ENCODE measurements at places on chromosomes 5 and 9.

GRCh38 chr5:138339464-138339863 lies 1.4 kb downstream of the FAM53C start:
- no peak for DNase-seq

DNA sequence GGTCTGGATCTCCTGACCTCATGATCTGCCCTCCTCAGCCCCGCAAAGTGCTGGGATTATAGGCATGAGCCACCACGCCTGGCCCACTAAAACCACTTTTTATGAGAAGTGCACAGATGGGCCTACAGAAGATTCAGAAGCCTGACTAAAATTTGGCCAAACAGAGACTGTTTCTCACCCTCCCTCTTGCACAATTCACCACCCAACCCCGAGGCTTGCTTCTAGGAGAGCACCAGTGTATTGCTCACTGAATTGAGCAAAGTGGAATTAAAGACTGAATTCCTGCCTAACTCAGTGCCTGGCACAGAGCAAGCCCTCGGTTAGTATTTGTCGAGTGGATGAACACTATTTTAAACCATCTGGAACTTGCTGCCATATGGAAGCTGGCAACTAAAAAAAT lies 3.4 kb upstream of the DCTN4 start:
- DNase-seq = no peak

GRCh38 chr9:21831841-21832509 lies 29.5 kb downstream of the MTAP start:
- no peak for DNase-seq

DNA sequence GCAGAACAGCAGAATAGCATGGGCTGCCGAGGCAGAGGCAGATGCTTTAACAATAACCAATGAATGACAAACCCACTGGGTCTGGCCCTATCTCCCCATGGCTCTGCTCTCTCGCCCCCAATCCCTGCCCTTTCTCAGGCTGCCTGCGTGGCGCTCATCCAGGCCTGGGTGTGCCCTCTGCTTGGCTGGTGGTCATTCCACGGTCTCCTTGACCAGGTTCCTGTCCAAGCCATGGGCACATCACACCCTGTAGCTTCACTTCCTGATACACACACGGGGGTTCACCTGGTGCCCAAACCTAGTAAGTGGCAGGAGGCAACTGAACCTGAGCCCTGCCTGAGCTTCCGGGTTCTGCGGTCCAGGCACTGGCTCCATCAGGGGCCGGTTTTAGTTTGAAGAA lies 87.6 kb downstream of the DAP start:
- DNase-seq = no peak

- DNase-seq = no peak
These were observed 10.2 kb upstream of the ERGIC1 start for GRCh38 chr5:172823840-172824362.

- DNase-seq = no peak
These were observed 8.0 kb downstream of the ARL10 start for GRCh38 chr5:176373100-176373818.

DNA sequence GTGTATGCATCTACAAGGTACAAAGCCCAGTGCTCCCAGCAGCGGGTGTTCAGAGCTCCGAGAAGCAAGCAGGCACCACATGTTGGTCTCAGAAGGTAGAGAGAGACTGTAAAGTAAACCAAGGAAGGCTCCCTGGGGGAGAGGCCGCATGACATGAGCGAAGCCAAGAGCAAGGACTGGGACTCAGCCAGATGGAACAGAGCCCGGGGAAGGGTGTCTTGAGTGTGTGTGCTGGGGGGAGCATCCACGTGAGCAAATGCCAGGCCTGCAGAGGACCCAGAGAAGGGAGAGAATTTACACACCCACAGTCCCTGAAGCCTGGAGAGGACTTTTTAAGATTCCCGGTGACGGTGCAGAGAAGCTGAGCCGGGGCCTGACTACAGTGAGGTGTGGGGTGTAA lies 15.2 kb upstream of the KCNIP1 start:
- DNase-seq = no peak

GRCh38 chr5:30121043-30121442 lies 1072.4 kb upstream of the CDH6 start:
- DNase-seq = no peak

DNA sequence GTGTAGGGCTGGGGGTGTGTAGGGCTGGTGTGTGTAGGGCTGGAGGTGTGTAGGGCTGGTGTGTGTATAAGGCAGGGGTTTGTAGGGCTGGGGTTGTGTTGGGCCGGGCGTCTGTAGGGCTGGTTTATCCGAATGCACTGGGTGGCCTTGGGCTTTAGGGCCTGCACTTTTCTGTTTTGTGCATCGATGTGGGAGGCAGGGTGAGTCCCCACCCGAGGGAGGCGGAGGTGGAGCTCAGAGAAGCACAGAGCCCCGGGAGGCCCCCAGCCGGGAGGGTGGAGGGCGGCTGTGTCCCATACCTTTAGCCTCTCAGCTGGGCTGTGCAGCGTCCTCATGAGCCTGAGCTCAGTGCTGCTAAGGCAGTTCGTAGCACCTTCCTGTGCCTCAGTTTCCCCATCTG lies 13.5 kb downstream of the COL5A1 start:
- no peak for DNase-seq

- no peak for DNase-seq
These were observed 25.9 kb downstream of the KIF2A start for GRCh38 chr5:62331921-62332320.

GRCh38 chr9:124913378-124913777 lies 27.5 kb downstream of the GOLGA1 start:
- DNase-seq = no peak

- no peak for DNase-seq
These were observed 176.6 kb upstream of the SH3GL2 start for GRCh38 chr9:17402309-17402708.

GRCh38 chr9:126327714-126328185 lies 1.1 kb downstream of the MVB12B start:
- no peak for DNase-seq

GRCh38 chr9:6034954-6035353 lies 19.5 kb upstream of the RANBP6 start:
- DNase-seq = no peak

GRCh38 chr5:88666761-88667495 lies 216.1 kb downstream of the MEF2C start:
- DNase-seq = no peak

GRCh38 chr5:87121304-87122150 lies 146.2 kb upstream of the RASA1 start:
- no peak for DNase-seq

DNA sequence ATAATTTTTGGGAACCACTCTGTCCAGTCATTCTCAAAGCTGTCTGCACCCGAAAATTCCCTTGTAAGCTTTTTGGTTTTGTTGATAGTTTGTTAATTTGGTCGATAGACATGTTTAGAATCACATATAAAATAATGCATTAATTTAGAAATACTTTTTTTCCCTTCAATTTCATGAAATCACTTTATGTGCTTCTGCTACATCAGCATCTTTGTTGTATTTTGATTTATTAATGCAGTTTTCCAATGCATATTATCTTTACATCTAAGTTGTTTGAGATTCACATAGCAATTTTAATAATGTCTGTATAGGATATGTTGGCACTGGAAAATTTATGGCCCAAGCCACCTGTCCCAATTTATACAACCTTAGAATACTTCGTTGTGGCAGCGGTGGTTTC lies 60.6 kb upstream of the SV2C start:
- no peak for DNase-seq

DNA sequence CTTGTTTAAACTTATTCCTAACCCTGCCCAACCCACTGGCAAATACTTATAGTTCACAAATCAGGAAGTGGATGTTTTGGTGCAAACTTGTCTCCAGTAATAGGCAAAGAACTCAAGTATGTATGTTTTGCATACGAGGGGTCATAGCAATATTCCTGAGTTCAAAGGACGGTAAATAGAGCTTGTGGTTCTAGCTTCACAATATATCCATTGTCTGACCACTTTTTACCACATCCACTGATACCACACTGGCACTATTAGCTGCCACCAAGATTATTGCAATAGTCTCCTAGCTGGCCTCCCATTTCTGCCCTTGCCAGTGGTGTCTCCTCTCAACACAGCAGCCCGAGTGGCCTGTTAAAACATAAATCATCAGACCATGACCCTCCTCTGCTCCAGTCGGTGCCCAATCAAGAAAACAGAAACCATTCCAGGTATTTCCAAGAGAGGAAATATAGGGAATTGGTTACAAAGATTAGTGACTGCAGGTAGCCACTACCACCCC lies 17.0 kb downstream of the GRXCR2 start:
- no peak for DNase-seq

DNA sequence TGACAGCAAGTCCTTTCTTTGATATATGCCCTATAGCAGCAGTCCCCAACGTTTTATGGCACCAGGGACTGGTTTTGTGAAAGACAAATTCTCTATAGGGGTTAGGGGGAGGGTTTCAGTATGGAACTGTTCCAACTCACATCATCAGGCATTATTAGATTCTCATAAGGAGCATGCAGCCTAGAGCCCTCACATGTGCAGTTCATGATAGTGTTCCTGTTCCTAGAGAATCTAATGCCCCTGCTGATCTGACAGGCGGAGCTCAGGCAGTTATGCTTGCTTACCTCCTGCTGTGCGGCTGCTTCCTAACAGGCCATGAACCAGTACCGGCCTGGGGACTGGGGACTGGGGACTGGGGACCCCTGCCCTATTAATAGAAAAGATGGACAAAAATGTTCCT lies 2.7 kb upstream of the RAPGEF6 start:
- DNase-seq = no peak

GRCh38 chr5:138529812-138530211 lies 13.2 kb downstream of the ETF1 start:
- DNase-seq = no peak

DNA sequence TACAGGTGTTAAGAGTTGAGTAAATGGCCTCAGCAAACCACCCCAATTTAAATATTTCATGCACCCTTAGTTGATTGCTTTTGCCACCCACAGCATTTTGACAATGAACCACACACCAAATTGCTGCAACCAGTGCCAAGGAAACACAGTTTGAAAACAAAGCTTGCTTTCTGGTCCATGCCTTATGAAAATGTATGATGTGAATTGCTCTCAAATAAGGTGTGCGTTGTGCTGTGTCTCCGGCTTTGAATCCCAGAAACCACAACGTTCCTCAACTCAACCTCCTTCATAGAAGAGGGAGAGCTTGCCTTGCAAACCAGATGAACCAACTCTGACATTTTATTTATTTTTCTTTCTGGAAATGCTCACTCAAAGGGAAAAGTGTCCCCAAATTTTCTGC lies 762.7 kb downstream of the TLE1 start:
- DNase-seq = no peak

DNA sequence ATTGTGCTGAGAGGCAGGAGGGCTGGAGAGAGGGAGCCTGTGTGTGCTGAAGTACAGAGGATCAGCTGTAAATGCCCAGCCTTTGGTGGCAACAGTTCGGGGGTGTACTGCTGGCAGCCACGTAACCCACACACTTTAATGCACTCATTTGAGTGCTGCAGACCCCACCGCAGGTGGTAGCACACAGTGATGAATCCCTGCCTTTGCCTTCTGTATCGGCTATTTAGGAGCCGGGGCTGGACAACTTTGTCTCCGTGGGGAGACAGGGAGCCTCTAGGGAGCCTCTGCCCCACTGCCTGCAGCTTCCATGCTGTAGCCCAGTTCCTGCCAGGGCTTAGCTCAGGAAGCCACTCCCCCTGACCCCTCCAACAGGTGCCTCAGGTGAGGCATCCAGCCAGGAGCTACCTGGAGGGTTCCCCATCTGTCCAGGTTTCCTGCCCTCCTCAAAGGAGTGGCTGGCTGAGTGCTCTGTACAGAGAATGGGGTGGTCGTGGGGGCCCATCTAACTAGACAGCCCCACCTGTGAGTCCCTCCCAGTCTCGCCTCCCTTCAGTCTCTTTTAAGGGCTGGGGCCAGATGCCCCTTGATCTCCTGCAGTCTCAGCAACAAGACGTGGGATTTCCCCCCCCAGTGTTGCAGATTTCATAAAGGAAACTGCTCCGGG lies 44.5 kb downstream of the SECISBP2 start:
- DNase-seq = no peak

GRCh38 chr9:37290366-37290939 lies 132.0 kb upstream of the GRHPR start:
- no peak for DNase-seq

- no peak for DNase-seq
These were observed 348.1 kb upstream of the SGCD start for GRCh38 chr5:155978850-155979249.

DNA sequence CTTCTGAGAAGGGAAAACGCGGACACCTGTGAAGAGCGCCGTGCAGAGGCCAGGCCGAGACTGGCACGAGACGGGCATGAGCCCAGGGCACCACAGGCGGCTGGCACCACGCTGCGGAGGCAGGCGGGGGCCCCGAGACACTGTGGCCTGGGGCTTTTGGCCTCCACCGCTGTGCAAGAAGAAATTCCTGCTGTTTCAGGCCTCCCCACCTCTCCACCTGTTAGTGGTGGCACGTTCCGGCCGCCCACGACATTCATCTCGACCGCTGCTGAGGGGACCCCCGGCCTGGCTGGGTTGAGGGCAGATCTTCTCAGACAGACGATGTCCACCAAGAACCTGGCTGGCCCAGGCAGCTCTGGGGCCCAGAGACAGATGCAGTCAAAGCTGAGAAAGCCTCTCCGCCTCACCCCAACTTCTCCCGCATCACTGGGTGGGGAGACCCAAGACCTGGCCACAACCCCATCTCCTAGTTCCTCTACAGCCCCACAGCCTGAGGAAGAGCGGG lies 11.5 kb downstream of the NACC2 start:
- no peak for DNase-seq

GRCh38 chr5:135317286-135317685 lies 81.7 kb downstream of the MACROH2A1 start:
- DNase-seq = no peak

GRCh38 chr5:142425286-142426065 lies 100.7 kb upstream of the SPRY4 start:
- DNase-seq = no peak

DNA sequence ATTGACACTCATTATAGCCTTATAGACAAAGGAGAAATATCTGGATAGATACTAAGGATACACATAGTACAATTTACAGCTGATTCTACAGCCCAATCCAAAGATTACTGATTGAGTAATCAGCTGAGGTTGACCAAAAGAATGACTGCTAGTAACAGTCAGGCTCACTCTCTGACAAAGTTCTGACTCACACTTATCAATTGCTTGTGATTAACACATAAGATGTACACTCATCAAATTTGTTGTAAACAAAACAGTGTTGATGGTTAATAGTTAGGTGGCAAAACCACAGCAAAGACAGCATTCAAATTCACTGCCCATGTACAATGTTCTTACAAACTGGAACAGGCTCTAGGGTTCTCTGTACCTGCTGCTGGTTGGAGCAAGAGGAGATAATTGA lies 422.7 kb downstream of the TLE1 start:
- no peak for DNase-seq

DNA sequence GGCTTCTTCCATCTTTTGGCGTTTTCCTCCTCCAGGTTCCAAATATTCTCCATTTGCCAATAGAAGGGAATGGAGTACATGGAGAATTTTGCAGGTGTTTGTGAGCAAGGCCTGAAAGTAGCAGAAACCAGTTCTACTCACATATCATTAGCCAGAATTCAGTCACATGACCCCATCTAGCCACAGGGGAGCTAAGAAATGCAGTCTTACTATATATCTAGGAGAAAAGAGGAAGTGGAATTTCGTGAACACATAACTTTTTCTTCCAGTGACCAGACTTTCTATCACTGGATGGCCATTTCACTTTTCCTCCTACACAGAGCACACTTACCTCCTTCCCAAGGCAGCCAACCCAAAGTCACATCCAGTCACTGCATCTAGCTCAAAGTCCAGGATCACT lies 55.1 kb downstream of the LOX start:
- no peak for DNase-seq

GRCh38 chr9:125190361-125190801 lies 778 bp upstream of the PPP6C start:
- DNase-seq = no peak

GRCh38 chr5:180811623-180812124 lies 9.1 kb upstream of the MGAT1 start:
- DNase-seq = no peak

Measured in H1 (cell line).